ENCODE measurements at places on chromosomes 2 and 18.

DNA sequence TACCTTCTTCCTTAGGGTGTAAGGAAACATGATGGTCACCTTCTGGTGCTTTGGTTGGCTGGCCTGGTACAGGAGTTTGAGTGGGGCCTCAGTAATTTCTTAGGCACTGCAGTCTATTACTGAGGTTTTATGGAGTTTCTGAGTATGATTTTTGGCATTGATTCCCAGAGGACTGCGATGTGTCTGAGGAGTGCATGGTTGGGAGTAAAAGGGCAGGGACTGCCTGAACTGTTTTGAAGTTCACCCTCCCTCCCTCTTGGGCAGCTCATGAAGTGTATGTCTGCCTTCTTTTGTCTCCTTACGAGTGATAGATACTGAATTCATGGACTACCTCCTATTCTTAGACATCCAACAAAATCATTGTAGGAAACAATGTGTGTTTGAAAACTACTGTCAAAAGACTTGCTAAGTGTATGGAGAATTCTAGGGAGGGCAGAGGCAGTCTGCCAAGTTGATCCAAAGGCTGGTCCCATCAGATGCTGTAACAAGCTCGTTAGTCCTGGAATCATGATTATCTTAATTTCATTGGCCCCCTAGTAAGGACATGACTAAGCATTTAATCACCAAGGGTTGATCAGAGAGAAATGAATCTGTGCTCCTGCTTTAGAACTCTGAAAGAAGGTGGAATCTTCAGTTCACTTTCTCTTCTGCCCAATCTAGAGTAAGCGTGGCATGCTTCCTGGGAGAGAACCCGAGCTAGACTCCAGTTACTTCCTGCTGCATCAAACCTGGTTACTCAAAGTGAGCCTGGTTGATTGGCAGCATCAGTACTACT, 26.5 kb downstream of the LYPD6B start:
- DNase-seq, result no peak

GRCh38 chr2:169637620-169638019, 53.5 kb downstream of the PPIG start:
- no peak for DNase-seq

DNA sequence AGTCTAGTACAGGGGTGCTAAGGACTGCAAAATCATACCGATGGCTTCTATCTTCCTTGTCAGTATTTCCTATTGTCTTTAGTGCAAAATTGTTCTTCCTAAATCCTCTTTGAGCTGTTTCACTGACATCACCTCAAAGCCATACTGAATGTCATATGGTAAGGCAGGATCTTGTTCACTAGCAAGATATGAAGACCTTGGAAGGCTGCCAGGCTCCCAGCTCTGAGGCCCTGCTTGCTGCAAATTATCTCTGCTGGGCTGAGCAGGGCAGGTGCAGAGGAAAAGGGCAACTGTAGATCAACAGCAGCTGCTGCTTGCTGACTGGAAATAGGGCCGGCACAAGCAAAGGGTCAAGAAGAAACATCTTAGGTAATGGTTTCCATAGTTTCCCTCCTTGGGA, 58.2 kb downstream of the PMAIP1 start:
- DNase-seq, result no peak

- no peak for DNase-seq
Observed at GRCh38 chr18:49854681-49855080, 41.3 kb upstream of the ACAA2 start.

- DNase-seq, result no peak
Observed at GRCh38 chr2:24945907-24946306, 25.8 kb downstream of the DNAJC27 start.

DNA sequence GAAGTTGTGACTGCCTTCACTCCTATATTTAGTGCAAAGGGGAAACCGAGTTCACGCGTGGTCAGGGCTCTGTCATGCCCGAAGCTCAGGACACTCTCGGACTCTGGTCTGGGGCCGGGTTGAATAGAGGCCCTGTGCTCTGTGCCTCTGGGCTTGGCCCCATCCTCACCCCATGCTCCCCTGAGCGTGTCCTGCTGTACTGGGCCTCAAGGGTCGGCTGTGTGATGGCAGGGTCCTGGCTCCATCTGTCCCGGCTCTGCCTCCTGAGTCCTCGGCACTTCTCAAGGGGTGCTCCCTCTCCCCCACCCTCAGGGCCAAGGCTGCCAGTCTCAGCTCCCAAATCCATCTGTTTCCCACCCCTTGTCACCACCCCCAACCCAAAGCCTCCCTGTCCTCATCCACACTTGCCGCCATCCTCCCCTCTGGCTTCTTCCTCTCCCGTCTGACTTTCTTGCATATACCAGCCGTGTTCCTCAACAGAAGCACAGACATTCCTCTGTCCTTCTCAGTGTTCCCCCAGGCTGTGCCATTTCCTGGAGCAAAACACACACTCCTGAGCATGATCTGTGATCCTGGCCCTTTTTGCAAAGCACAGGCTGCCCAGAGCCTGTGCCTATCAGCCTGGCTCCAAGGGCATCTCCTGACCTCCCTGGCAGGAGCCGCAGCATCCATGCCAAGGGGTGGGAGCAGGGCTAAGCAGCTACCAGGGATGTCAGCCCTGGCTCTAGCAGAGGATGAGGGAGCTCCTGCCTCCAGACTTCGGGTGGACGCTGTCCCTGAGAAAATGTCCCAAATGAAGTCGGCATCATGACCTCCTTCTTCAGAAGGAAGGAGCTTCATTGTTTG, 64.2 kb upstream of the OTOS start:
- DNase-seq, result no peak

DNA sequence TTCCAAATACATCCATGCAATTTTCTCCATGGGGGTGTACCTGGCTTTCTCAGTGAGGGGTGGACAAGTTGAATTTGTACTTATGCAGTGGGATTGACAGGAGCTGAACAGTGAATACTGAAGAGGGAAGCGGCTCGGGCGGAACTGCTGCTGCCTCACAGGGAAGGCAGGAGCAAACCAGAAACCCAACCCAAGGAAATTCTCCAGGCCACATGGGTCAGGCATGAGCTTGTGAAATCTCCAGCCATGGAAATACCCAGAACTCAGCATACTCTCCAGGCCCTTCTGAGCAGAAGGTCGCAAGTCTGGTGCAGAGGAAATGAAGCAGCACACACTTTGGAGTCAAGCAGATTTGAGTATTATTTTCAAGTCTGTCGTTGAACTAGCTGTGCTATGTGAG, 26.5 kb upstream of the INO80C start:
- DNase-seq, result no peak

DNA sequence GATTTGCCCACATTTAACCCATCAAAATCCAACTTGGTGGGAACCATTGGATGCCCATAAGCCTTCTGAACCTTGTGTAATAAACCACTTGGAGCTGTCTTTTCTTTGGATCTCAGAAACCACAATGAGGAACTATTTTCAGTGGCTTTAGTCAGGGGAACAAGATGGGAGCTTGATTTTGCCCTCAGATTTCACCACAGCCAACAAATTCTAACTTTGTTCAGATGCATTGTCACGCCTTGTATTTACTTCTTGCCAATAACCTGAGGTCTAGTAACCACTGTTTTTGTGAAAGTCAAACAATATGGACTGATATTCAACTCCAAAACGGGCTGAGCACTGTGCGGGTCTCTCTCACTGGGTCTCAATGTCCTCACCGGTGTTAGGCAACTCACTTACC, 508.2 kb downstream of the TNS1 start:
- no peak for DNase-seq

DNA sequence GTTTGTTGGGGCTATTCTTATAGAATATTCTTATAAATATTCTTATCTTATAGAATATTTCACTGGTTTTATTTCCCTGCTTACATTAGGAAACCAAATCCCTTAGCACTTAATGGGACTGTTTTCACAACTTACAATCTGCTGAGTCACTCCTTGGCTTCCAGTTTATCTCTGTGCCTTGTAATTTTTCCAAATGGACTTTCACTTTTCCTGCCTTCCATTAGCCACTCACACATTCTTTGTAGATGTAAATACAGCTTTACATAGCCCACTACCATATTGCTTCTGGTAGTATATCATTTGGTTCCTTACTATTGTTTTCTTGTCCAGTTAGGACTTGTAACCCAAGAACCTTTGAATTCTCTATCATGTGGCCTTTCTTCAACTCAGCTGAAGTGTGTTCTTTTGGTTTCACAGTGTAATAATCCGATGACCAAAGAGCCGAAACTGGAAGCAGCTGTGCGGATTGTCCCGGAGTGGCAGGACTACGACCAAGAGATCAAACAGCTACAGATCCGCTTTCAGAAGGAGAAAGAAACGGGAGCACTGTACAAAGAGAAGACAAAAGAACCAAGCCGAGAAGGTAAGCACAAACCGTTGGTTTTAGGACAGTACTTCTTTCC, 96.1 kb downstream of the UGGT1 start:
- DNase-seq, result no peak

DNA sequence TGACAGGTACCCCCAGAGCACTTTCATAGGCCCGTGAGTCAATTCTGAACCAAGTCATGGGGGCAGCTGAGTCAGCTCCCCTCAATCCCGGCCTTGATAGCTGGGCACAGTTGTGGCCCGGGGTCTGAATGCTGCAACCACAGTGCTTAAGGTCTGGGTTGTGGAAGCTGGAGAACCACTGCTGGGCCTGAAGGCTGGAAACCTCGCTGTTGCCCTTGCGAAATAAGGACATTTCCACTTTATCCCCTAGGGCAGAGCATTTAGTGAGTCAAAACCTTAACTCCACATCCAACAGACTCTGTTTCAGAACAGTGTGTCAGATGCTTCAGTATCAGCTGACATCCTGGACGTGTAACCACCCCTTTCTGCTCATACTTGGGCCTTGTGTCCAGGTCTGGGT, 58.6 kb downstream of the SP110 start:
- no peak for DNase-seq

Measured in naive thymus-derived CD8-positive, alpha-beta T cell (primary cell).